GM23248 (cell line): ENCODE measurements at places on chromosomes 2 and 18. TPM values are rescaled to one million over a fixed set of nuclear protein-coding genes. Genes with fewer than 3 reads are reported as not detected.

Gene B3GNT7
- polyA plus RNA-seq = 0.08 TPM in 1 of 2 replicates, not detected in the other

Gene PLA2R1
- polyA plus RNA-seq = 8.9 and 9.4 TPM in 2 replicates

Gene UGT1A3
- polyA plus RNA-seq = not detected in 2 replicates

Gene ACADL
- not detected in 2 replicates for polyA plus RNA-seq

Gene IL37
- not detected in 2 replicates for polyA plus RNA-seq

Gene COL4A3
- 0.18 and 0.70 TPM in 2 replicates for polyA plus RNA-seq

Gene PRR30
- not detected in 2 replicates for polyA plus RNA-seq

Gene CAPN14
- polyA plus RNA-seq = 0.06 TPM in 1 of 2 replicates, not detected in the other

- no peak for DNase-seq
Measured at GRCh38 chr2:61634512-61634911, 96.4 kb upstream of the XPO1 start.

GRCh38 chr2:184006998-184007397 lies 591.3 kb upstream of the ZNF804A start:
- DNase-seq = no peak

DNA sequence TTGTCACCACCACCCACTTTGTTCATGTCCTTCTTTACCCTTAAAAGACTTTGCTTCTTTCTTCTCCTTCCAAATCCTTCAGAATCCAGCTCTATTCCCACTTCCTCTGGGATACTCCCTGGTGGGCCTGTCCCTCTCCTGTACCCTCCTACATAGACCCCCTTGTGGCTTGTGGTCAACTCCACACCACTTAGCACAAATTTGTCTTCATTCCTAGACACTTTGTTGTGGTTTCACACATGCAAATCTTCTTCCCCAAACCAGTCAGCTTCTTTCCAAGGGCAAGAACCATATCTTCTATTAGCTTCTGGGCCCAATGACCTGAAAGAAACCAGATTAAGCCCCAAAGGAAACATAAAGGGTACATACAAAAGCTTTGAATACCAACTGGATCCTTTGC lies 342.4 kb downstream of the TNS1 start:
- no peak for DNase-seq

GRCh38 chr2:73516033-73516432 lies 126.2 kb downstream of the NAT8 start:
- DNase-seq = peak; percentile 4

GRCh38 chr2:51812138-51812866 lies 780.4 kb upstream of the NRXN1 start:
- DNase-seq = peak; percentile 76

GRCh38 chr2:219218217-219218731 lies 484 bp downstream of the ABCB6 start:
- peak; percentile 95 for DNase-seq

GRCh38 chr2:47616506-47616905 lies 166.4 kb upstream of the MSH6 start:
- no peak for DNase-seq

DNA sequence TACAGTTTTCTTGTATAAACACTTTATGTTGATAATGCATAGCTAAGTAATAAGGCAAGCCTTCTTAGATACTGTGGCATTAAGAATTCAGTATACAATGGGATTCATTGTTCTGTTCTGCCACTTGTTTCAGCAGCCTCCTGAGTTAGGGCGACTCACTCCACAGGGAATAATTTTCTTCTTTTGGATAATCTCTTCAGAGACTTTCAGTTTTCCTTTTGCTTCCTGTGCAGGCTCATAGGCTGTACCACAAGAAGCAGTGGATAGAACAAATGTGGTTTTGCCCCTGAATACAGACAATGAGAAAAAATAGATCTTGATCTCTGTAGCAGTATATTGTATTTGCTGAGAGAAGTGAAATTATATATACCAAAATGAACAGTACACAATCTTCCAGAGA lies 298.0 kb downstream of the ZNF407 start:
- peak; percentile 63 for DNase-seq
